ENCODE measurements at places on chromosomes 3 and 15.

- H3K4me1 ChIP-seq: no peaks in the 10 kb centered on the region
- H3K36me3 ChIP-seq: no peaks in the 10 kb centered on the region
- DNase-seq: no peak
- no peaks in the 10 kb centered on the region for H3K27me3 ChIP-seq
Measured at GRCh38 chr3:78165876-78166275, 1126.0 kb downstream of the ROBO2 start.

- H3K27me3 ChIP-seq: no peaks in the 10 kb centered on the region
- H3K4me1 ChIP-seq: peaks cover 11% of the 10 kb centered on the region
- no peak overlapping the region for H3K4me3 ChIP-seq
- peak; percentile 35 for DNase-seq
Measured at GRCh38 chr3:18079739-18080138, 337.3 kb upstream of the TBC1D5 start.

DNA sequence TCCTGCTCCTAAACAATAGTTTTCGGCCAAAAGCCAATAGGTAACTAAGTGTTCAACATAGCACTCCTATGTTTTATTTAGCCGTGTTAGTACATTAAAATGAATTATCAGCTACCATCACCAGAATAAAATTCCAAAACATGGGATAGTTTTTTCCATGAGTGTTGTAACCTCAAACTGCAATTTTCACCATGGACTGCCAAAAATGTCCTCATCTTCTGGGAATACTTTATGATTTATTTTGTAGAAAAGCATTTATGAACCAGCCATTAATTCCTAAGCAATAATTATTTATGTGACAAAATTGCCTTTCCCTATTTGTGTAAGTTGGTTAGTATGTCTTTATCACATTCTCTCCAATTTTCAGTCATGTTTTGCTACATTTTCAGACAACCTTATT lies 438.1 kb downstream of the NAALADL2 start:
- no peaks in the 10 kb centered on the region for H3K27me3 ChIP-seq
- H3K36me3 ChIP-seq: no peaks in the 10 kb centered on the region
- no peak overlapping the region for H3K4me3 ChIP-seq
- DNase-seq: no peak
- no peaks in the 10 kb centered on the region for H3K4me1 ChIP-seq

GRCh38 chr3:102000620-102001209 lies 151.4 kb downstream of the NFKBIZ start:
- DNase-seq: no peak
- H3K4me1 ChIP-seq: no peaks in the 10 kb centered on the region
- no peak overlapping the region for H3K27ac ChIP-seq
- H3K4me3 ChIP-seq: no peak overlapping the region

DNA sequence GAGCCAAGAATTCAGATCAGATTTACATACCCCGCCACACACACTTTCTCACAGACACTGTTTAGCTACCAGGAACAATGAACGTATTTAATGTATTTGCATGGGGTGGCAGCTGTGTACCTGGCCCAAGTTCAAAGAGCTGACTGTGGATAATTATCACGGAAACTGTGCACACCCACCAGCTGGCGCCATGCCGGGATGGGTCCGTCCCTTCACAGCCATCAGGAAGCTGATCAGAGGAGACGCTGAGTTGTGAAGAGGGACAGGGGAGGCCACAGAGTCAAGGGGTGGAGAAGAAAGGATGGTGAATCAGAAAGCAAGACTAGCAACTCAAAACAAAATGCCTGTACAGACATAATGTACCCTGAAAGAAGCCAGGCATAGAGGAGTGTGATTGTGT lies 13.1 kb upstream of the PLA2G4D start:
- H3K27me3 ChIP-seq: peaks cover 24% of the 10 kb centered on the region
- no peaks in the 10 kb centered on the region for H3K4me1 ChIP-seq
- H3K27ac ChIP-seq: no peak overlapping the region
- DNase-seq: no peak

DNA sequence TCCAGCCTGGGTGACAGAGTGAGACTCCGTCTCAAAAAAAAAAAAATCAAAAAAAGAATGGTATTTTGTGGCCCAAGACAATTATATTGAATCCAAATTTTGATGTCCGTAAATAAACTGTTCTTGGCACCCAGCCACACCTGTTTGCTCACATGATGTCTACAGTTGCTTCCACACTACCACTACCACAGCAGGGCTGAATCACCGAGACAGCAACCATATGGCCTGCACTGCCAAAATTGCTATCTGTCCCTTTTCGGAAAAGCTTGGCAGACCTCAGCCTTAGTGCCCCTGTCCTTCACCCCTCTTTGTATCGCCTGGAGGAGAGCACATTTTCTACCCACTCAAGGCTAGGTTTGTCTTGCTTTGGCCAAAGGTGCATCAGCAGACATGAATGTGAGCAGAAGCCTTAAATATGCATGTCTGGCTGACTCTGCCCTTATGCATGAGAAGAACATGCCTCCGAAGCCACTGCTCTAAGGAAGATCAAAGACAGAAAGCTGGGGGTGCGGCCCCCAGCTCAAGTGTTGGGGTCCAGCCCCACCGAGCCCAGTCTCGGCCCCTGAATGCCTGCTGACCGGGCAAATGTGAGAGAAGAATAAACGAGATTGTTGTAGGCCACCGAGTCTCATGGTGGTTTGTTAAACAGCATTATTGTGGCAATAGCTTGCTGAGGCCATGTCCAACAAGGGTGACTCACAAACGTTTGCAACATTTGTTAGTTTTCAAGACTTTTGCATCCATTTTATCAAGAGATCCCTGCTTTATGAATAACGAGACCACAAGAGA lies 108.1 kb downstream of the TPRA1 start:
- H3K27ac ChIP-seq: no peak overlapping the region
- no peaks in the 10 kb centered on the region for H3K4me1 ChIP-seq
- no peak overlapping the region for H3K4me3 ChIP-seq
- H3K36me3 ChIP-seq: no peaks in the 10 kb centered on the region

GRCh38 chr3:182837855-182838454 lies 44.7 kb downstream of the ATP11B start:
- H3K27me3 ChIP-seq: no peaks in the 10 kb centered on the region
- H3K36me3 ChIP-seq: peaks cover 3% of the 10 kb centered on the region
- no peaks in the 10 kb centered on the region for H3K4me1 ChIP-seq
- peak; percentile 12 for DNase-seq

DNA sequence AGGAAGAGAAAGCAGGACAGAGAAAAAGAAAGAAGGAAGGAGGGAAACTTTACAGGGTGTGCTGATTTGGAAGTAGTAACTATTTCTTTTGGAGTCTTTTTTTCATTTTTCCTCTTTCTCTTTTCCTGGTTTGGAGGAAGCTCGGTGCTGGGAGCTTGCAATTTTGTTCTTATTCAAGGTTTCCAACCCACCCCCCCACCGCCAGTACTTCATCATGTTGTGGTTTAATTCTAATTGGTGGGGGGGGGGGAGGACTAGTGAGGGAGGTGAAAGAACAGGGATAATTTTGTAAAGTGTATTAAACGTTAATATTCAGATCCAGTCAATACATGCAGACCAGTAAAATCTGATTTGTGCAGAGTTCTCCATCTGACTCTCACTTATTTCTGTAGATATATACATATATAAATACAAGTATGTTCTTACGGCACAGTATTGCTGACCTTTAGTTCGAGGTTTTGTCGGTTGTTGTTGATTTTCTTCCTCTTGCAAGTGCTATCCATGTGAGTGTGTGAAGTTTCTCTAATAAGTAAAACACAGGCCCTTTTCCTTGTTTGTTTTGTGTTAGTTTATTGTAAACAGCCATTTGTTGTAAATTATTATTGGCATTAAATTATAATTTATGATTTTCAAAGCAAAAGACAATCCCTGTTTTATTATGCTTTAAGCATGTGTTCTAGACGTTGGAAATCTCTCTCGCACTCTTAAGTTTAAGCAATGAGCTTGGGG lies 9.3 kb downstream of the NR2F2 start:
- peaks cover 35% of the 10 kb centered on the region for H3K4me1 ChIP-seq
- H3K4me3 ChIP-seq: peak overlapping the region; percentile 99
- no peaks in the 10 kb centered on the region for H3K27me3 ChIP-seq
- no peak for DNase-seq
- H3K36me3 ChIP-seq: peaks cover 53% of the 10 kb centered on the region

- H3K4me3 ChIP-seq: no peak overlapping the region
- H3K27me3 ChIP-seq: no peaks in the 10 kb centered on the region
- no peak overlapping the region for H3K27ac ChIP-seq
- peak; percentile 57 for DNase-seq
Measured at GRCh38 chr15:38059665-38060064, 125.2 kb downstream of the TMCO5A start.

DNA sequence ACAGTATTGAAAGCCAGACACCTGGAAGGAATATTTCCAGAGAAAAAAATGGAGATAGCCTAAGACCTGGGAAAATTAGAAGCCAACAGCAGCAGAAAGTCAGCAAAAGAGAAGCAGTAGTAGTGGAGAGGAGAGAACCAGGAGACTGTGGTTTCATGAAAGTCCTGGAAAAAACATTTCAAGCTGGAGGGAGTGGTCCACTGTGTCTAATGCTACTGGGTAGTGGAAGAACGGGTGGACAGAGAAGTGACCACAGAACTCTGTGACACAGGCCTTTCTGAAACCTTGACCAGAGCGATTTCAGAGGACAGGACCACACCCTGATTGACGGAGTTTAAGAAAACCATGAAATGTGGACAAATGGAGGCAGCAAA lies 15.3 kb upstream of the SH3BP5 start:
- H3K27me3 ChIP-seq: peaks cover 17% of the 10 kb centered on the region
- no peak overlapping the region for H3K4me3 ChIP-seq
- H3K36me3 ChIP-seq: no peaks in the 10 kb centered on the region
- no peak for DNase-seq

- H3K4me3 ChIP-seq: no peak overlapping the region
- H3K27me3 ChIP-seq: no peaks in the 10 kb centered on the region
- DNase-seq: no peak
- H3K27ac ChIP-seq: no peak overlapping the region
- H3K36me3 ChIP-seq: no peaks in the 10 kb centered on the region
Measured at GRCh38 chr3:127299276-127299675, 11.4 kb upstream of the PRR20G start.

- no peak overlapping the region for H3K27ac ChIP-seq
- no peak for DNase-seq
- no peaks in the 10 kb centered on the region for H3K36me3 ChIP-seq
- H3K27me3 ChIP-seq: no peaks in the 10 kb centered on the region
- H3K4me3 ChIP-seq: no peak overlapping the region
Measured at GRCh38 chr3:35067750-35068149, 571.6 kb upstream of the ARPP21 start.

GRCh38 chr15:50077176-50077575 lies 41.9 kb downstream of the ATP8B4 start:
- H3K4me1 ChIP-seq: no peaks in the 10 kb centered on the region
- DNase-seq: no peak
- no peak overlapping the region for H3K4me3 ChIP-seq
- H3K36me3 ChIP-seq: no peaks in the 10 kb centered on the region
- H3K27ac ChIP-seq: no peak overlapping the region
- no peaks in the 10 kb centered on the region for H3K27me3 ChIP-seq

DNA sequence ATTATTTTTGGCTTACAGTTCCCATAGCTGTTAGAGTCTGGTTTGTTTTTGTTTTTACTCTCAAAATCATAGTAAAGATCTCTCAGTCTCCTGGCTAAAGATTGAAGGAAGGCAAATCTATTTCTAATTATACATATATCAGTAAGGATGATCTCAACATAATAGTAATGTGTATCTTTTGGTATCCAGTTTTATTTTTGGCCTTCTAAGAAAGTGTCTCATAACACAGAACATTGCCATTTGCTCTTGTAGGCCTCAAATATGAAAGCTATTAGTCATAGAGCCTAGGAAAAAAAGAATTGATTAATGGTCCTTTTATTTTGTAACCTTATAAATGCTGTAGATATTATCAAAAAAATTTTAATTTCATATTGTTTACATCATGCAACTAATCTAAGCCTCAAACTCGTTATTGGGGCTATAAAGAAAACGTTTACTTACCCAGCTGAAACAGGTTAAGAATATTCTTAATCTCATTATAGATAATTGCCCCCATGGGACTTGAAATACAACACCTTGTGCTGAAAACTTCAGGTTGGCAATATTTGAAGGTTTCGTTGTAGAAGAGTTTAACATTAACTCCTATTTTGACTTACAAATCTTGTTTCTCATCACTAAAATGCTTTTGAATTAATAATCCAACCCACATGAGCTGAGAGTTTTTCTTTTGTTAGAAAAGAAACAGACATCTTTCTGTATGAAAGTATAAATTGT lies 16.7 kb downstream of the FBXO45 start:
- H3K4me1 ChIP-seq: no peaks in the 10 kb centered on the region
- DNase-seq: no peak
- no peak overlapping the region for H3K4me3 ChIP-seq
- peaks cover 12% of the 10 kb centered on the region for H3K36me3 ChIP-seq
- H3K27me3 ChIP-seq: no peaks in the 10 kb centered on the region
- H3K27ac ChIP-seq: no peak overlapping the region

DNA sequence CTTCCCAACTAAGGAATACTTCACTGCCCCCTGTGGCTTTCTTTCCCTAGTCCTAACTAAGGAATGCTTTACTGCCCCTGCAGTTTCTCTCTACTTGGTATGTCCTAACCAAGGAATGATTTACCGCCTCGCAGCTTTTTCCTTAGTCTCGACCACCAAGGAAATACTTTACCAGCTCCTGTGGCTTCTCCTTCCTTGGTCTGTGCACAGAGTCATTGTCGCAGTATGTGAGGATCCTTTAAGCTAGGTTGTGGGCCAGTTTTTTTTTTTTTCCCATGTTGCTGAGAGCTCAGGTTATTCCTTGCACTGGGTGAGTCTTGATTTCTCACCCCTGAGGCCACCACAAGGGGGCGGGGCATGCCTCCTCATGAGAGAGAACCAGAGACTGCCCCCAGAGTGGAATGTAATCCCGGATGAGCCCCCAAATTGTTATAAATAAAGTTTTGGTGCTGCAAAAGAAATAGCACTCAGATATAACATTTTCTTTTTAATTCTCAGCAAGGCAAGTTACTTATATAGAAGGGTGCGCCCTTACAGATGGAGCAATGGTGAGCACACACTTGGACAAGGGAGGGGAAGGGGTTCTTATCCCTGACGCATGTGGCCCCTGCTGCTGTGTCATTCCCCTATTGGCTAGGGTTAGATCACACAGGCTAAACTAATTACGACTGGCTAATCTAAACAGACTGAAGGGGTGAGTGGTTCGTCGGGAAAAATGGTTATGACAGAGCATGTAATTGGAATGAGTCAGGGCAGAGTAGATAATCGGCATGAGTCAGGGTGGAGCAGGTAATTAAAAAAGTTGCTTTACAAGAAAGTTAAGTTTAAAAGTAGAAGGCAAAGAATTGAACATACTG lies 27.0 kb downstream of the NDUFB4 start:
- no peaks in the 10 kb centered on the region for H3K27me3 ChIP-seq
- no peak overlapping the region for H3K27ac ChIP-seq
- no peak overlapping the region for H3K4me3 ChIP-seq
- no peaks in the 10 kb centered on the region for H3K4me1 ChIP-seq
- no peaks in the 10 kb centered on the region for H3K36me3 ChIP-seq

GRCh38 chr3:110106805-110107204 lies 769.5 kb upstream of the DPPA4 start:
- H3K4me1 ChIP-seq: no peaks in the 10 kb centered on the region
- no peaks in the 10 kb centered on the region for H3K36me3 ChIP-seq
- no peaks in the 10 kb centered on the region for H3K27me3 ChIP-seq
- DNase-seq: no peak
- H3K4me3 ChIP-seq: no peak overlapping the region

- no peak for DNase-seq
- H3K27ac ChIP-seq: no peak overlapping the region
- H3K4me3 ChIP-seq: no peak overlapping the region
- no peaks in the 10 kb centered on the region for H3K27me3 ChIP-seq
- no peaks in the 10 kb centered on the region for H3K4me1 ChIP-seq
Measured at GRCh38 chr3:144831955-144832716, 860.5 kb downstream of the DIPK2A start.

GRCh38 chr15:28955160-28955992 lies 69.6 kb downstream of the APBA2 start:
- no peak overlapping the region for H3K27ac ChIP-seq
- peaks cover 21% of the 10 kb centered on the region for H3K4me1 ChIP-seq
- DNase-seq: peak; percentile 81

Data from astrocyte (in vitro differentiated cells and primary cell).